ENCODE measurements at places on chromosomes 7 and 10.

GRCh38 chr7:74554178-74554577 is 100.5 kb downstream of the GTF2IRD1 start:
- no peak for DNase-seq

GRCh38 chr10:75919913-75920312 is 488.5 kb downstream of the LRMDA start:
- DNase-seq, result no peak

- no peak for DNase-seq
These were observed 51.9 kb downstream of the FAM13C start for GRCh38 chr10:59310324-59310914.

DNA sequence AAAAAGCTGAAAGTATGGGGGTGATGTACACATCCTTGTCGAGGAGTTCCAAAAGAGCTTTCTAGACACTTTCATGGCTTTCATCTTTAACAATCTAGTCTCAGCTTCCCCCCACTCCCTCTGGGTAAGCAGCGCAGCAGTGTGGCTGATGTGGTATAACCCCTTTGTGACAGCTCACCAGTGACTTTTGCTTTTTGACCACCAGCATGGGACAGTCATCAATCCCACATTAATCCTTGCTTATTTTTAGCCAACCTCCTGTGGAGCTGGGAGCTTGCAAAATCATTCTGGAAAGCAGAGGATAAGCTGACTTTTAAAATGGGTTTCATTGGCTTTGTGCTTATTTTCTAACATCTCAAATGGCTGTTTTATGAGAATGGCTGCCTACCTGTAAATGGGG is 272.7 kb downstream of the HDAC9 start:
- DNase-seq, result no peak

- DNase-seq, result no peak
These were observed 5.5 kb downstream of the SGCE start for GRCh38 chr7:94650147-94651051.

DNA sequence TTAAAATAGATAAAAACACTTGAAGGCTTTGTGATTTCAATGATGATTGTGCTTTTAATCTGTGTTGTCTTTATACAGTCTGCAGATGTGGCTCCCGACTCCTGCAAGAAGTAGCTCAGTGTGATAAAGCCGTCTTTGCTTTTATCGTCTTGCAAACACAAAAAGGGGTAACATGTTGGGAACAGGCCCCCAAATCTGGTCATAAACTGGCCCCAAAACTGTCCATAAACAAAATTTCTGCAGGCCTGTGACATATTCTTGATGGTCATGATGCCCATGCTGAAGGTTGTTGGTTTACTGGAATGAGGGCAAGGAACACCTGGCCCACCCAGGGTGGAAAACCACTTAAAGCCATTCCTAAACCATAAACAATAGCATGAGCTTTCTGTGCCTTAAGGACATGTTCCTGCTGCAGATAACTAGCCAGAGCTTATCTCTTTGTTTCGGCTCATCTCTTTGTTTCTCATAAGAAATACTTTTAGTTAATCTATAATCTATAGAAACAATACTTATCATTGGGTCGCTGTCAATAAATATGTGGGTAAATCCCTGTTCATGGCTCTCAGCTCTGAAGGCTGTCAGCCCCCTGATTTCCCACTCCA is 14.8 kb upstream of the ZNF485 start:
- DNase-seq, result no peak

- no peak for DNase-seq
These were observed 69.7 kb downstream of the MGAM2 start for GRCh38 chr7:142181211-142181610.

- DNase-seq, result no peak
These were observed 60.0 kb downstream of the WAC start for GRCh38 chr10:28592953-28593352.

GRCh38 chr10:16652154-16652553 is 130.5 kb upstream of the C1QL3 start:
- DNase-seq, result no peak

DNA sequence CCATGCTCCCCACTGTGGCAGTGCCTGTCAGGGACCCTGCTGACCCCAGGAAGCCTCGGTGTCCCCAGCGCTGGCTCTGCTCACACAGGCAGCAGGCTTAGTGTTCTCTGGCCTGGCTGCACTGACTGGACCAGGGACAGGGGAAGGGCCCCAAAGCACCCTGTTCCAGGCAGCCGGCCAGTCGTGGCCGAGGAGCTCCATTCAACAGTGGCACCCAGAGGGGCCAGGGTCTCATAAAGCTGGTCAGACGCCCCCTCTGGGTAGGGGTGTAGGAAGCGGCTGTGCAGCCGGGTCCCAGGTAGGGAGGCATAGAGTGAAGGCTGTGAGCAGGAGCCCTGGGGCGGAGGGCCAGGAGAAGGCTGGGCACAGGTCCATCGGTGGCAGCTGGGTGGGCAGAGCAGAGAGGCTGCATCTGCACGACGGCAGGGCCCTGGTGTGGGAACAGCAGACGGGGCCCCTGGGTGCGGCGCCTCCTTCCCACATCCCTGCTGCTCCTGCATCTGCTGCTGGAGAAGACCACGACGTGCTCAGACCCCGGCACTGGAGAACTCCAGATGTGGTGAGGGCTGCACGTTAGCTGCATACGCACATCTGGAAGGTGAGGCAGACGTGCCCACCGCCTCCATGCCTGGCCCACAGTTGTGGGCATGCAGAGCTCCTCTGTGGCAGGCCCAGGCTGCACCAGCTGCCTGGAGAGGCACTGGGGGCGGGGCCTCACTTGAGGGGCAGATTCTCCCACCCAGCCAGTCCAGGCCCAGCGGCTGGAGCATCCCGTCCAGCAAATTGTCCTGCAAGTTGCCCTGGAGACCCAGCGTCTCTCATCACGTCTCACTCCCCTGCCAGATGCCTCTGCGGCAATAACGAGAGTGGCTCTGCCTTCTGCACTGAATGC is 25.1 kb downstream of the MNX1 start:
- no peak for DNase-seq

GRCh38 chr7:133641436-133641835 is 388.6 kb downstream of the EXOC4 start:
- DNase-seq, result no peak

Data from stimulated activated CD8-positive, alpha-beta memory T cell treated with anti-CD3 and anti-CD28 coated beads, Interleukin-7, amount 100 ng/mL, for 1 hour (primary cell).